Activated CD4-positive, alpha-beta memory T cell treated with anti-CD3 and anti-CD28 coated beads for 36 hours (primary cell): ENCODE measurements at places on chromosomes 11 and 22.
A peak's percentile ranks its signal among the peaks of the same experiment; 100 is the strongest.

- no peak overlapping the region for H3K4me3 ChIP-seq
- no peak for DNase-seq
- no peaks in the 10 kb centered on the region for H3K36me3 ChIP-seq
- no peak overlapping the region for H3K27ac ChIP-seq
- H3K4me1 ChIP-seq, result peaks cover 5% of the 10 kb centered on the region
Observed at GRCh38 chr11:130383344-130384211, 44.8 kb downstream of the ADAMTS8 start.

GRCh38 chr11:2752204-2752770, 52.5 kb upstream of the KCNQ1OT1 start:
- no peaks in the 10 kb centered on the region for H3K4me1 ChIP-seq
- H3K36me3 ChIP-seq, result peaks cover 3% of the 10 kb centered on the region
- DNase-seq, result no peak
- H3K27ac ChIP-seq, result no peak overlapping the region
- H3K27me3 ChIP-seq, result no peaks in the 10 kb centered on the region
- H3K4me3 ChIP-seq, result no peak overlapping the region

DNA sequence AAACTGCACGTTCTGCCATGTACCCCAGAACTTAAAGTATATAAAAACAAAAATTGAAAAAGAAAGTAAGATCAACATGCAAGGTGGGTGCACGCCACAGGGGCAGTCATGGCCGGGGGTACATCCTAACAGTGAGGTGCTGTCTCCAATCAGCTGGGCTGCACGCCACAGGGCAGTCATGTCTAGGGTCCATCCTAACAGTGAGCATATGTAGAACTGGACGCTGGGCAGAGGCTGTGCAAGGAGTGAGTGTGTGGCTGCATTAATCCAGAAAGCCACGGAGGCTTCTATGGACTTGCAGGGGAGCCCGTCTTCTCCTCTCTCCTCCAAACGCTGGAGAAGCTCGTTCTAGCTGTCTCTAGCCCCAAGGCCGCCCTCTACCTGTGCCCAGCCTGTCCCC, 1105.0 kb downstream of the BRD1 start:
- DNase-seq, result no peak
- H3K4me3 ChIP-seq, result no peak overlapping the region
- H3K27me3 ChIP-seq, result peaks cover 3% of the 10 kb centered on the region
- H3K4me1 ChIP-seq, result no peaks in the 10 kb centered on the region
- H3K27ac ChIP-seq, result no peak overlapping the region
- H3K36me3 ChIP-seq, result no peaks in the 10 kb centered on the region

GRCh38 chr11:14543260-14543659, 23.1 kb upstream of the PSMA1 start:
- no peaks in the 10 kb centered on the region for H3K27me3 ChIP-seq
- H3K4me1 ChIP-seq, result peaks cover 42% of the 10 kb centered on the region
- H3K27ac ChIP-seq, result no peak overlapping the region
- no peak for DNase-seq
- H3K36me3 ChIP-seq, result peaks cover 3% of the 10 kb centered on the region
- H3K4me3 ChIP-seq, result no peak overlapping the region

- no peak overlapping the region for H3K4me3 ChIP-seq
- no peaks in the 10 kb centered on the region for H3K36me3 ChIP-seq
- no peak for DNase-seq
- no peaks in the 10 kb centered on the region for H3K4me1 ChIP-seq
- no peak overlapping the region for H3K27ac ChIP-seq
- no peaks in the 10 kb centered on the region for H3K27me3 ChIP-seq
Observed at GRCh38 chr11:104091281-104092096, 55.0 kb downstream of the DDI1 start.

DNA sequence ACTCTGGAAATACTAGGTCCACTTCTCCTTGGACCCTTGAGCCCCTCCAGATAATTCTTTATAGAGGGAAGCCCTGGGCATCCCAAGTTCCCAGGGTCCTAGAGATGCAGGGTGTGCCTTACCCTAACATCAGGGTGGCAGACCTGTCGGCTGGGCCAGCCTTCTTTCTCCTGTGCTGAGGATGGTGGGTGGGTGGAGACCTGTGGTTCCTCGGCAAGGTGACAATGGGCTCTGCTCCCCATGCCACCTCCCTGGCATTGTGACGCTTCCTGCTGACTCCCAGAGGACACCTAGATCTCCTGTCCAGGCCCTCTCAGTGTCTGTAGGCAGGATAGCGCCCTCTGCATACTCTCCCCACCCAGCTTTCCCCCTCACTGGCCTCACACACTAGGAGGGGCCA, 3.8 kb upstream of the DERL3 start:
- H3K4me1 ChIP-seq, result peaks cover 20% of the 10 kb centered on the region
- peaks cover 4% of the 10 kb centered on the region for H3K36me3 ChIP-seq
- H3K27me3 ChIP-seq, result peaks cover 2% of the 10 kb centered on the region
- no peak overlapping the region for H3K27ac ChIP-seq

DNA sequence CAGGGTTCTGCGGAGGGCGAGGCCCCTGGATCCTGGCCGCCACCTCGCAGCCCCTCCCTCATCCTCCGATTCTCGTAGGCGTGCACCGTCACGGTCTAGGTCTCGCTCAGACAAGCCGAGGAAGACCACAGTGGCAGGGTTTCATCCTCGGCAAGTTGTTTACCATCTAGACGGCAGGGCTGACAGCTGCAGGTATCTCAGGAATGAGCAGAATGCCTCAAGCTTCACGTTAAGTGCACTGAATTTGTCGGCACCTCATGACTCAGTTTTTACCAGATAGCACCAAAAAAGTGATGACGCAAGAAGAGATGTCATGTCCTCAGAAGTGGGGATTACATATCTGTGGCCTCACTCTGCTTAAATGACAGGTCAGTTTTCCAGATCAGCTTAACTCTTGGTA, 35.1 kb downstream of the WT1 start:
- DNase-seq, result no peak
- peaks cover 20% of the 10 kb centered on the region for H3K27me3 ChIP-seq
- no peaks in the 10 kb centered on the region for H3K36me3 ChIP-seq
- H3K4me1 ChIP-seq, result no peaks in the 10 kb centered on the region
- no peak overlapping the region for H3K4me3 ChIP-seq

GRCh38 chr11:62881579-62882430, 1.1 kb downstream of the SLC3A2 start:
- peak overlapping the region; percentile 100 for H3K27ac ChIP-seq
- peak overlapping the region; percentile 99 for H3K4me3 ChIP-seq
- peaks cover 69% of the 10 kb centered on the region for H3K36me3 ChIP-seq

GRCh38 chr11:2449548-2450320, 4.9 kb downstream of the KCNQ1 start:
- no peak overlapping the region for H3K4me3 ChIP-seq
- no peak overlapping the region for H3K27ac ChIP-seq
- H3K27me3 ChIP-seq, result no peaks in the 10 kb centered on the region

DNA sequence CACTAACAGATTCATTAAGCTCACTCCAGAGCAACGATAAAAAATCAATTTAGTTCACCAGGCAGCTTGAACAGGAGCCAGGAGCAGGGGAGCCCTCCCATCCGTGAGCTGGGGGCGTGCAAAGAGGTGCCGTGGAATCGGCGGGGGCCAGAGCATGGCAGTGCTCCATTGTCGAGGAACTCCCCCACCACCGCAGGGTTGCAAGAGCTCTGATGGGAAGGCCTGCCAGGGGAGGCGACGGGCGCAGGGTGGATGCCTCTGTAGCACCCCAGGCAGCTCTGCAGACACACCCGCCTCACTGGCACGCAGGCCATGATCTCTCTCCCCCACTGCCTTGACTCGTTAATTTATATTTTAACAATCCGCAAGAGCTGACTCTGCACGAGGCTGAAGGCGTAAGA, 433.2 kb downstream of the MIAT start:
- no peak overlapping the region for H3K27ac ChIP-seq
- no peak for DNase-seq
- H3K36me3 ChIP-seq, result no peaks in the 10 kb centered on the region
- H3K27me3 ChIP-seq, result peaks cover 12% of the 10 kb centered on the region
- no peak overlapping the region for H3K4me3 ChIP-seq
- no peaks in the 10 kb centered on the region for H3K4me1 ChIP-seq

- H3K36me3 ChIP-seq, result no peaks in the 10 kb centered on the region
- H3K4me3 ChIP-seq, result no peak overlapping the region
- no peaks in the 10 kb centered on the region for H3K27me3 ChIP-seq
- DNase-seq, result no peak
- H3K4me1 ChIP-seq, result no peaks in the 10 kb centered on the region
Observed at GRCh38 chr11:114244726-114245394, 51.3 kb upstream of the NNMT start.

GRCh38 chr11:2717561-2718325, 17.9 kb upstream of the KCNQ1OT1 start:
- H3K4me1 ChIP-seq, result no peaks in the 10 kb centered on the region
- no peaks in the 10 kb centered on the region for H3K27me3 ChIP-seq
- H3K4me3 ChIP-seq, result no peak overlapping the region
- DNase-seq, result no peak
- H3K27ac ChIP-seq, result no peak overlapping the region

DNA sequence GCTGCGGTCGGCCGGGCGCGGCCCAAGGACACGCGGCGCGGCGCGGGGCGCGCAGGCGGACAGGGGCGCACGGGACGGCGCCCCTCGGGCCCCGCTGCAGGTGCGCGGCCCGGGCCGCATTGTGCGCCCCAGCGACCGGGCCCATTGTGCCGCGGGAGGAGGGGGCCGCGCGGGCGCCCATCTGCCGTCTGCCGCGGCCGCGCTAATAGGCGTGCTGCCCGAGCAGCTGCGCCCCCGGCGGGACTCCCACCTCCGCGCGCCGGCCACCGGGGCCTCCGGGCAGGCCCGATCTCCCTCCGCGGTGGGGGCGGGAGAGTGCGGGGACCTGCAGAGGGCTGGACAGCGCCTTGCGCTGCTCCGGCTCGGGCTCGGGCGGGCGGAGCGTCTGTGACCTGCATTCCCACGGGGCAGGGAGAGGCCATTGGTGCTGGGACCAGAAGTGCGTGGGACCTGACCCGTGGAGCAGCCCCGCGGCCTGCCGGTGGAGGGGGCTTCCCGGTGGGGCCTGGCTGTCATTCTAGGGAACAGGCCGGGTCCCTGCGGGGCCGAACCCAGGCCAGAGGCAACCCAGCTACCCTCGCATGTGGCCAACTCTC, 933 bp downstream of the BRSK2 start:
- peaks cover 26% of the 10 kb centered on the region for H3K27me3 ChIP-seq
- DNase-seq, result no peak
- H3K27ac ChIP-seq, result no peak overlapping the region
- H3K36me3 ChIP-seq, result no peaks in the 10 kb centered on the region
- no peaks in the 10 kb centered on the region for H3K4me1 ChIP-seq
- H3K4me3 ChIP-seq, result no peak overlapping the region

- H3K4me1 ChIP-seq, result no peaks in the 10 kb centered on the region
- H3K27me3 ChIP-seq, result no peaks in the 10 kb centered on the region
- no peaks in the 10 kb centered on the region for H3K36me3 ChIP-seq
- DNase-seq, result no peak
Observed at GRCh38 chr22:48538291-48538820, 1289.3 kb downstream of the BRD1 start.
